AG04450 (cell line): ENCODE measurements at places on chromosomes 1 and 21.

DNA sequence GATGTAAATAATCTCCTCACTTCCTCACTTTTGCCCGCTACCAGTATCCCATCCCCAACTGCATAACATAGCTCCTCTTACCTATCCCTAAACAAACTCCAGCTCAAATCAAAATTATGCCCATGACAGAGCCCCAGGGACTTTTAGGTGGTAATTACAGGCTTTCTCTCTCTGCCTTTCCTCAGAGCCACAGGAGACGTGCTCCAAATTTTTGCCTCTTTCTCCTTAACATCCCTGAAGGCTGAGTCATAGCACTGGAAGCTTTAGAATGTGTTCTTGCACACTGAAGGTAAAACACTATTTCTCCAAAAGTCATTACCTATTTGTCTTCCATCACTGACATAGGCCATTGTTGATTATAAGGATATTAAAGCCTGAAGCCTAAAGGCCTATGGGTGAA, 263.5 kb upstream of the PLD5 start:
- DNase-seq = no peak

DNA sequence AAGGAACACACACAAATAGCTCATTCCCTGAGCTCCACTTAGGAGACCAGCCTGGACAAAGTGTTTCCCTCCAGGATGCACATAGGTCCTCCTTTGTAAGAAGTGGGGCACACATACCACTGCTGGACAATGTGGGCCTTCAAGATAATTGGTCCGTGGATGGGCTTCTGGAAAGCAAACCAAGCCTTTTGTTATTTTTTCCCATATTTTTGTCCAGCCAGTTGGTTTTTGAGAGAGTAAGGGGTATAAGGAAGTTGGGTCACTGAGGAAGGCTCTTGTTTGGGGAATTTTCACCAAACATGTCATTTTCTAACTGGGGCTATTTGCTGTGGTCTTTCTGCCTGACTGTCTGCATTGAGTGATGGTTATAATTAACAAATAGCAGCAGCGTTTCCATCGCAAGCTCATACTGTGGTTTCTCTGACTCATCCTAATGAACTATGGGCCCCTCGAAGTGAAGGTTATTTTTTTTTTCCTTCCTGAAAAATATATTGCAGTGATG, 306.3 kb upstream of the DUSP10 start:
- DNase-seq = no peak

GRCh38 chr1:224266105-224266914, 63.7 kb downstream of the NVL start:
- no peak for DNase-seq

DNA sequence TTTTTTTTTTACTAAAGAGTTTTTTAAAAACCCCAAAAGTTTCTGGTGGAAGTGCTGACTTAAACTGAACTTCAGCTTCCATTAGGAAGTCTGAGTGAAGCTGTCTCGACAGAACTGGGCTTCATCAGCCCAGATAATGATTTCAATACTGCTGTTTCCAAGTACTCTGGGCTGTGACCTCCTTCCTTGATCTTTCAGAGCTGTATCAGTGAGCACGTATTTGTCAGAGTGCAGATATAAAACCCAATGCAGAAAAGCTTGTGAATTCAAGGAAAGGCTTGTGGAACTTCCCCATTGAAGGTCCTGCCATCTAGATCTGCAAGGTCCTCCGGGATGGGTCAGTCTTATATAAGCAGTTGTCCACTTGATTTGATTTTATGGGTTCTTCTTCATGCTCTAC, 50.1 kb upstream of the RGS21 start:
- no peak for DNase-seq

DNA sequence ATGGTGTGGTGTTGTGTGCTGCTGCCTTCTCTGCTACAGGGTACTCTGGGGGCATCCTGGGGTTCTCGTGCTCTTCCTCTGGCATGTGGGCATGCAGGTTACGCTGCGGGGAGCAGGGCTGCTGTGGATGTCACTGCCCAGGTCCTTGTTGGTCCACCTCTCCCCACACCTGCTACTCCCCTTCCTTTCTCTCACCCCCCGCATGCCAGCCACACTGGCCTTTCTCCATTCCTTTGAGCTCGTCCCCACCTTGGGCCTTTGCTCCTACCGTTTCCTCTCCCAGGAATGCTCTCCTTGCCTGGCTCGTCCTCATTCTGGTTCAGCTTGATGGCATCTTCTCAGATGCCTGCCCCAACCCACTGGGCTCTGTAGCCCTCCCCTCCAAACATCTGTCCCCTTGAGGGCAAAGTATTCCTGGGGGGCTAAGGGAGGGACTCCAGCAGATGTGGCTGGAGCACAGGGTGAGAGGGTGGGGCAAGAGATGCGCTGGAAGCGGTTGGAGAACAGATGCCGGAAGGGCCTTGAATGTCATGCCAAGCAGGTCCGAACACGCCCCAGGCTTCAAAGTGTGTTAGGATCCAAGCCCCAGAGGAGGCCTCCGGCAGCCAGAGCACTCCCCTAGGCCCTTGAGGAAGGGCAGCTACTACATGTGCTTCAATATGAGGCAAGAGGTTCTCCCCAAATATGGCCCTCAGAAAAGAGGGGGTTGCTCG, 23.4 kb downstream of the DMRTB1 start:
- no peak for DNase-seq

- DNase-seq = no peak
Measured at GRCh38 chr1:234246638-234247116, 126.6 kb upstream of the COA6 start.

- no peak for DNase-seq
Measured at GRCh38 chr1:55958498-55958897, 620.9 kb downstream of the PLPP3 start.
